ENCODE measurements at places on chromosomes 2 and 18.

DNA sequence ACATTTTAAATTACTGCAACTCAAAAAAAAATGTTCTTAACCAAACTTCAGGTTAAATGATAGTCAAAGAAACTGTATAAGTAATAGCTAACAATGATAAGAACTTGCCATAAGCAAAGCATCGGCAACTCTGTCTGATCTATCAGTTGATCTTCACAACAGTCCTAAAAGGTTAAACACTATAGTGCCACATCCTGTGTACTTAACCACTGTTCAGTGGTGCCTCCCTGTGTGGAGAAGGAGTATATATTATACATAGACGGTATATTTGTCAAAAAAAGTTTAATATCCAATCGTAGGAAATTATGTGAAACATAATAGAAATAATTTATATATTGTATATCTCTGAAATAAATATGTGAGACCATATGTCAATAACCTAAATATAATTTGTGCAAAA is 13.0 kb downstream of the DTNA start:
- DNase-seq, result no peak

DNA sequence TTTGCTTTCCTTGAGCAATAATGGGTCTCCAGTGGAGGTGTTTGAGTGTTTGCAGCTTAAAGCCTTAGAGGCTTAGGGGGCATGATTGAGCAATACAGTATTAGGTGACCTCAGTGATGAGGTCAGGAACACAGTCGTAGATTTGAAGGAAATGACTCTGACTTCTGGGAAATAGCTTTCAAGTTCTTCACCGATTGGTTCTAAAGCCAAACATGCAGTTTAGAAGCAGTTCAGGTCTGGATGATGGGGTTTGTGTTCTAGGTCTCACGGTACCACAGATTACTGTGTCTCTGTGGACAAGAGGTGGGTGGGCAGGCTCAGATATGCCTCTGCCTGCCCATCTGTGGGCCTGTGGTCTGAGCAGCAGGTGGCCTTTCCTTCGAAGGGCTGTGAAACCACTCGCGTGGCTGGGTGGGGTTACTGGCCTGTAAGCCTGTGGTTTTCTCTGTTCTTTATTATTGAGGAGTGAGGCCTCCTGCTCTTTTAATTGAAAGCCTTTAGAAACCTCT is 7.8 kb downstream of the MTHFD2 start:
- peak; percentile 57 for DNase-seq

DNA sequence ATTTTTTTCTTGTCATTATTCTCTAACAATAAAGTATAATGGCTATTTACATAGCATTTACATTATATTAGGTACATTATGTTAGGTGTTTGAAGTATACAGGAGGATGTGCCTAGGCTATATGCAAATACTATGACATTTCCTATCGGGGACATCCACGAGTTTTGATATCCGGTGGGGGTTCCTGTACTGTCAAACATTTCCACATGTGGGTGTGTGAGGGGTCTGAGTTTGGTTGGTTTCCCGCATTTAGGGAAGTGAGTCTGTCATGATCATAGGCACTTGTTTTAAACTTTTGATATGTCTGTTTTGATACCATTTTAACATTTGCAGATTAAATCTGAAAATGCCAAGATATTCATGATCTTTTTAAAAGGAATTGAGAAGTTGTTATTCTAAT is 76.0 kb downstream of the CEP192 start:
- DNase-seq, result no peak

GRCh38 chr2:188416367-188416766 is 124.7 kb downstream of the GULP1 start:
- DNase-seq, result no peak

DNA sequence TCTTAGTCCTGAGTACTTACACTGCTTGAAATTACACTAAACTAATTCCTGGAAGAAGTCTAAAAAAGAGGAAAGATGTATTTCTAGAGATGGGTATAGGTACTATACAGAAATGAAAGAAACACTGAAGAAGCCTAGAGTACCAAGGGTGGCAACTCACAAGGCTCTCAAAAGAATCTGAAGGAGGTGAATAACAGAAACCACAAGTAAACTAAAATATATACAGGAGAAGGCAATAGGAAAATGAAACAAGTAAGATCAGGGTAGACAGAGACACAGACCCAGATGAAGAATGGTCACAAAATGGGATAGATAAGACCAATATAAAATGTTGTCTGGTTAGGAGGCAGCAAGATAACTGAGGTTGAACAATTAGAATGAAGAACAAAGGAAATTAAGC is 59.9 kb downstream of the USP37 start:
- no peak for DNase-seq

DNA sequence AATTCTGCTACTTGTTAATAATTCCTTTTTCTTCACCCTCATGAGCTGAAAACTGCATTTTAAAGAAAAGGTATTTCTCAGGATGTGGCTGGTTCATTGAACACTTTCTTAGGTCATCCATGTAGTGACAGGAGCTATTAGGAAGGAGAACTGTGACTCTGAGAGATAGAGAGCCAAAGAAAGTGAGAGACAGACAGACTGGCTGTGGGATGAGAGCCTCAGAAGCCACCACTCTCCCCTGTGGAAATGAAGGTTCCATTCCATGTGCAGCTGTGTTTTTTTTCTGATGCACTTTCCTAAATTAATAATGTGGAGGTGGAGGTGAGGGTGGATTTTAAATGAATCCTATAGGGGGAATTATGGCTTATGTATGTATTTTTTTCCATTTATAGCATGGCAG is 113.3 kb downstream of the FAM210A start:
- DNase-seq, result no peak

- no peak for DNase-seq
Observed at GRCh38 chr2:101348883-101349282, 38.4 kb downstream of the CREG2 start.

GRCh38 chr18:63365876-63366212 is 1.2 kb downstream of the KDSR start:
- no peak for DNase-seq

- DNase-seq, result no peak
Observed at GRCh38 chr2:220445429-220446105, 818.1 kb downstream of the SLC4A3 start.

DNA sequence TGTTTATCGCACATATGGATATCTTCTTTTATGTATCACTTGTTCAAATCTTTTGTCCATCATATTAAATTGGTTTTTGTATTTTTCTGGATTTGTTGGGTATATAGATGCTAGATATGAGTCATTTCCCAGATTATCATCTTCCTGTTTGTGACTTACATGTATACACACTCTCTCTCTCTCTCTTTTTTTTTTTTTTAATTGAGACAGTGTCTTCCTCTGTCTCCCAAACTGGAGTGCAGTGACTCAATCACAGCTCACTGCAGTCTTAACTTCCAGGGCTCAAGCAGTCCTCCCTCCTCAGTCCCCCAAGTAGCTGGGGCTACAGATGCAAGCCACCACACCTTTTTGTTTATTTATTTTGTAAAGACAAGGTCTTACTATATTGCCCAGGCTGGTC is 43.8 kb downstream of the XIRP2 start:
- no peak for DNase-seq

GRCh38 chr2:234974501-234975385 is 22.9 kb downstream of the SH3BP4 start:
- DNase-seq, result no peak

Data from GM06990 (cell line).